GF-D8 (cell line): ENCODE measurements at places on chromosomes 5 and 9.

DNA sequence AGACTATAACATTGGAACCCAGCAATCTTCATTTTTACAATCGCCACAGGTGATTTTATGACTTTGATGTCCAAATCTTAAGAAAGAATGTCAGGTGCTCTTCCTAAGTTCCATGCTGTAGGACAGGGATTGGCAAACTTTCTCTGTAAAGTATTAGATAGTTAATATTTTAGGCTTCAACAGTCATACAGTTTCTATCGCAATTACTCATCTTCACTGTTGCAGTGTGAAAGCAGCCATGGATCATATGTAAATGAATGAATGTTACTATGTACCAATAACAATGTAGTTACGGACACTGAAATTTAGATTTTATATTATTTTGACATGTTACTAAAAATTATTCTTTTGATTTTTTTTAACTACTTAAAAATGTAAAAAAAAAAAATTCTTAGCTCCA, 169.7 kb downstream of the DTWD2 start:
- DNase-seq: no peak

- no peak for DNase-seq
Measured at GRCh38 chr9:94014066-94014654, 59.0 kb upstream of the BARX1 start.

DNA sequence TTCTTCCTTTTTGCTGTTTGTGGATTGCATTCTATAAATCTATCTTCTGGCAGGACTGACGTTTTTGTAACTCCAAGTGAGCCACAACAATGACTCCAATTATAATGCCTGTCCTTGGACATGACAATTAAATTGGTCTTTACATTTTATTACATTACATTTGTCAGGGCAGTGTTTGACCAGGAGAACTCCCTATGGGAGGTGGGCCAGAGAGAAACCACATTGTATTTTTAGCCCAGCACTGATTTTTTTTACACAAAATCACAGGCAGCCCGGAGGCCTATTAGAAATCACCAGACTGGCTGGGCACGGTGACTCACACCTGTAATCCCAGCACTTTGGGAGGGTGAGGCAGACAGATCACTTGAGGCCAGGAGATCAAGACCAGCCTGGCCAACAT, 99.1 kb upstream of the SMC5 start:
- no peak for DNase-seq

DNA sequence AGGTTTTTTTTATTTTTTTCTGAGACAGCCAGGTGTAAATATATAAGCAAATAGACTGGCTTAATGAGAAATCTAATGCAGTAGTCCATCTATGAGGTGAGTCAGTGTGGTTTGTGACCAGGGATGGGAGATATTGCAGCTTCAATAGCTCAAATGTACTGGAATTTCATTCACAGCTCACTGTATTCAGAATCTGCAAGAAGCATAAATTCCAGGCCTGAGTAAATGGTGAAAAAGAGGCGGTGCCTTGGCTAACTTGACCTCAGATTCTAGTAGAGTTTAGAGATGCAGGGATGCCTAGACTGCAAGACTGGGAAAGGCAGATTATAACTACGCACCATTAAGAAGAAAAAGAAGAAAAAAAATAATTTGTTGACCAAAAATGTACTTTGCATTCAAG, 151.9 kb upstream of the SMC2 start:
- DNase-seq: no peak

- DNase-seq: no peak
Measured at GRCh38 chr5:98940581-98940980, 11.8 kb upstream of the CHD1 start.

DNA sequence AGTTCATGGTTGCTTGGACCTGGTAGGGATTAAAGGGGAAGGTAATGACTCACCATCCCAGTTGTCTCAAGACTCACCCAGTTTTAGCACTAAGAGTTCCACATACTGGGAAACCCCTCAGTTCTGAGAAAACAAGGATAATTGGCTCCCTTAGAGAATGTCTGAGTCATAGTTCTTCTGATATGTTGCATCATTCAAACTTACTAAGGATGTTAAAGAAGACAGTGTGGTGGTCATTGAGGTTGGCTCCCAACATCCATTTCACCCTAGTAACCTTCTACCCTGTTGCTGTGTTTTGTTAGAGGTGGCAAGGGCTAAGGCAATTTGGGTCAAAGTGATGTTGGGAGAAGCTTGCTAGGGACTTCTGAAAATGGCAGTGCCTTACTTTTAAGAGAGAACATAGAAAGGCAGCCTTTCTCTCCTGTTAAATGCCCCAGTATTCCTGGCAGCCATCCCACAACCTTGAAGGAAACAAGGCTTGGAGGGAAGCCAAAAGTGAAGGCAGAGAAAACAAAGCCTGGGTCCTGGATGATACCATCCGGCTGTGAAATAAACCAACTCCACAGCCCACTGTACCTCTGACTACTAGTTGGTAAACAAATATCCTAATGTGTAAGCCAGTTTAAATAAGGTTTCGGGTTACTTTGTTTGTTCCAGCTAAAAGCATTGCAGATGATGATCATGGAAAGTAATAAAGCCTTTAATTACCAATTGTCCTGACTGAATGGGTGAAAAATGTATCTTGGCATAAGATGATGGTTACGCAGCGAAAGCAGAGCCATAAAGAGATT, 80.4 kb upstream of the ADAMTSL1 start:
- no peak for DNase-seq

DNA sequence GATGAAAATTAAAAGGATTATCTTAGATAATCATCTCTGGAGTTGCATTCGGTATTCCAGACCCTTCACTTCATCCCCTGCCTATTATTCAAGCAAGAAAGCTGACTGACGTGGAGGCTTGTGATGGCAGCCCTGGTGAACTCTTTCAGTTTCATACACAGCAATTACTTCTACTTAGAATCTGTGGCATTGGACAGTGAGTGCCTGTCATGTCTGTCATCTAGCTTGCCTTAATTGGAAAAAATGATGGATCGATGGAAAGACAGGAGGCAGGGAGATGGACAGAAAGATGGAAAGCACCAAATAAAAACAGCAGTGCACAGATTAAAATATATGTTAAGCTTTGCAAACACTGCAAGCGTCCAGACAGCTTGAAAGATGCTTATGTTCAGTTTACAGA, 1371.0 kb upstream of the CDH6 start:
- no peak for DNase-seq

DNA sequence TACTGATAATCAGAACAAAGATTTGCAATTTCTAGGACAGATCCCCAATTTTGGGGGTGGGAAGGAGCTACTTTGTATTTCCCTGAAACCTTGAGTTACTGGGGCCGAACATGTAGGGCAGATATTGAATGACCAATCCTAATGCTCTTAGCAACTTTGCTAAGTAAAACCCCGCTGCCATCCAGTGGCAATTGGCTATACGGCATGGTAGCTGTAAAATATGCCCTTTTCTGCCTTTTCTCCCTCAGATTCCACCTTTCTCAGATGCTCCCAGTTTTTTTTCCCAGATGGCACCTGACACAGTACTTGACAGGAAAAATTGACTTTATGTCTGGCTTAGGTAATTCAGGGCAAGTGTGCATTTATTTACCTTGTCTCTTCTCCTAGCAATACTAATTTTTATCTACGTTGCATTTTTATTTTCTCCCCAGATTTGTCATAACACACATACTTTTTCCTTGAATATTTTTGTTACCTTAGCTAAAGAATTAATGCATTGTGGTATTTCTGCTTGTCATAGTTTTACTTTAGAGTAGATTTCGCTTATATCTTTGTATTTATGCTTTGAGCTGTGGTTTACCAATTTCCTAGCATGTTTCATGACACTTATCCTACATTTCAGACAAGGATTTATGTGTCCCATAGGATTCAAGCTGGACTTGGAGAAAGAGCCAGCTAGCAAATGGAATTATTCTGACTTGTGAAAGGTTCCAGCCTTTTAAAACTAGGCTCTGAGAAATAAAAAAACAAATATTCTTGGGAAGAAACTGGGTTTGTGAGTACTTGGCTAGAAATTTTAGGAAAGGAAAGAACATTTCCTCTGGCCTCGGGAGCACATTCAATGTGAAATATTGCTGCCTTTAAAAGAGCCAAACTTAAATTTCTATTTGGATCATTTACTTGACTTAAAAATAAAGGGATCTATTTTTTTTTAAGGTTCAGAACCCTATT, 37.4 kb downstream of the PIK3R1 start:
- peak; percentile 12 for DNase-seq

DNA sequence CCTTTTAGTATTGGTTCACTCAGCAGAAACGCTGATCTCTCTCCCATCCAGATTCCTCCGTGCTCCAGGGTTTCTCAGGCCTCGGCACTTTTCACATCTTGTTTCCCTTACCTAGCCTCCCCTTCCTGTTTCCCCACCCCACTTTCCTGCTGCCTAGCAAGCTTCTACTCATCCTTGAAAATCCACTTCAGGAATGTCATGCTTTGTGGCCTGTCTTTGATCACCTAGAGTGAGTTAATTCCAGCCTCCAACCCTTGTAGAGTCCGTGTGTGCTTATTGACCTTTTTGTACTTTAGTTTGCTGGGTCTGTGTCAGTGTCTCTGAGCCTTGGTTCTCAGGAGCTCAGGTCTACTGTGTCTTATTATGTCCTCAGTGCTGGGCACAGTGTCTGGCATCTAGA, 116.6 kb downstream of the AOPEP start:
- no peak for DNase-seq

GRCh38 chr9:24901319-24901718, 355.6 kb upstream of the IZUMO3 start:
- DNase-seq: no peak

DNA sequence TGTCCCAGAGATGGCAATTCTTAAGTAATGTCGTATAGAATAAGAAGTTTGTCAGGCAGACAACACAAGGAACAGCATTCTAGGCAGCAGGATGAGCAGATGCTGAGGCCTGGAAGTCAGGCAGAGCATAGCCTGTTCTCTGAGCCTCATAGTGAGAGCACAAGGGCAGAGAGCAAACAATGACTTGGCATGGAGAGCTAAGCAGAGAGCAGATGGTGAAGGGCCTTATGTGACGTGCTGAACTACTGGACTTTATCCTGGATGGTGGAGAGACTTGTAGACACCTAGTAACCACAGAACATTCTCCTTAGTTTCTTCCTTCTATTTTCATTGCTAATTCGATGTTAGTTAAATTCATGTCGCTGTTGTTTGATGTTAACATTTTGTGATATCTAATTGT, 60.1 kb downstream of the KCTD16 start:
- no peak for DNase-seq

DNA sequence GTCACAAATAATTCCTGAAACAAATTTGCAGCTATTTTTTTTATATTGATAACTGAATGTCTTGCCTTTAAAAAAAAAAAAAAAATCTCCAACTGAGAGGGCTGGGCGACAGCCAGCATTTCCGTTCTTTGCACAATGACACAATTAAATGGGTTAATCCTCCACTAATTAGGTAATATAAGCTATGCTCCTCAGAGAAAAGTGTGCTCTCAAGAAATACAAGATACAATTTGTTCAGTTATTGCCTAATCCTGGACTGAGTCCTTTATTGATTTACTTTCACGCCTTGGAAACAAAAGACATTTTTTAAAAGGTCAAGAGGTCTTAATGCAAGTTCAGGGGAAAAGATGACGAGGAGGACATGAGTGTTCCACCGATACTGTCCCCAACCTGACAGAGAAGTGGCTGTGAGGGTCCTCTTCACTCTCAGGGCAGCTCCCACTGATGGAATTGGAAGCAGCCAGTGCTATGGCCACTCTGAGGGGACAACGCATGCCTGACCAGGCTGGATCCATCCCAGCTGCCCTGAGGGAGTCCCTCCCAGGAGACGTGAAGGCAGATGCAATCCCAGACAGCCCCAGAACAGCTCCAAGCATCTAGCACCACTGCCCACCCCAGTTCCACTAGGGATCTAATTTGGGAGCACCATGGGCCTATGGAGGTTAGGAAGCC, 220.7 kb downstream of the GNA14 start:
- DNase-seq: no peak

- DNase-seq: no peak
Measured at GRCh38 chr5:36269478-36269877, 27.8 kb upstream of the NADK2 start.

DNA sequence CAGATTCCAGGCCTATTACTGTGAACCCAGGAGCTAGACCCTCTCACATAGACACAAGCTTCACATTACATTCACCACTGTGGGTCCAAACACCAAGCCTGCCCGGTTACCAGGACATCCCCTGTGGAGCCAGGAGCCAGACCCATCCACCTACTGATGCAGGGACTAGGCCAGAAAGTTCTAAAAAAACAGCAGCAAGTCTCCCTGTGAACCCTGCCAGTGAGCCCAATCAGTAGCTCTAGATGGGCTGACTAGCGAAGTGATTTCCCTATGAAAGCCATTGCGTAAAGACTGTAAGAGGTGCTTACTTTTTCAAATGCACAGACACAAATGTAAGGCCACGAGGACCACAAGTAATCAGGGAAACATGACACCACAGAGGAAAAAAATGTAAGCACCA, 352.3 kb downstream of the TMEM161B start:
- DNase-seq: no peak
